ENCODE measurements at places on chromosomes 7 and 10.

- no peak for DNase-seq
Observed at GRCh38 chr10:119831656-119832055, 41.0 kb downstream of the MCMBP start.

DNA sequence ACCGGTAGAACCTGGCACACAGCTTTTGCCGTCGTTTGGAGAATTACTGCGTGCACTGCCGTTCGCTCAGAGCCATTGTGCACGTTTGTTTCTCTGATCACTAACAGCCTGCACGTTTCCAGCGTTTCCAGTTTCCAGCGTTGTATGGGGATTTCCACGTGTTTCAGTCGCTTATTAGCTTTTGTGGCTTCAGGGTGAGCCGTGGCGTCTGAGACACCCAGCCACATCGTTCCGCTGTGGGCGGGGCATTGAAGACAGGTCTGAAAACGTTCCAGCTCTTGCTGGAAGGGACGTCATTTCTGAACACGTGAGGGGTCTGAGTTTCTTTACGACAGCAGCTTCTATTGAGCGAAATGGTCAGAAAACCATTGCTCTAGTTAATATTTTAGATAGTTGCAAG, 164.8 kb downstream of the DNAJB6 start:
- DNase-seq = no peak

- DNase-seq = no peak
Observed at GRCh38 chr7:102220960-102221800, 65.5 kb upstream of the SH2B2 start.

GRCh38 chr10:45409782-45410181, 35.8 kb downstream of the ALOX5 start:
- no peak for DNase-seq

DNA sequence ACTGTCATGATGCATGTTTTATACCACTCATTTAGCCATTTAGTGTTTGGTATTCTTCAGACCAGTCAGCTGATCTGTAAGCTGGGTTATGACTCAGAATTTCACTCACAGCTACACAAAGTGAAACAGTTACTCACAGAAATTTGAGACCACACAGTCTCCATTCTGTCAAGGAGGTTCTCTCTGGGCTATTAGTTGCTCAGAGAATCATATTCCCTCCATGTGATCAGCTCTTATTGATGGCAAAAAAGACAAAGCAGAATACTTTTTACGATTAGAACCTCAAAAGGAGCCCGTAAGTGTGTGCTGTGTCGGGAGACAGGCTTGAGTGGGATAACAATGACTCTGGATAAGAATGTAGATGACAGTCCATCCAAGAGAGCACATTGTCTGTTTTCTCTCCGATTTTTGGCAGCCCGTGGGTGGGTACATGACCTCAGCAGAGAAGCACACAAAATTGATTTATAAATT, 277.6 kb upstream of the SORCS1 start:
- DNase-seq = peak; percentile 31

DNA sequence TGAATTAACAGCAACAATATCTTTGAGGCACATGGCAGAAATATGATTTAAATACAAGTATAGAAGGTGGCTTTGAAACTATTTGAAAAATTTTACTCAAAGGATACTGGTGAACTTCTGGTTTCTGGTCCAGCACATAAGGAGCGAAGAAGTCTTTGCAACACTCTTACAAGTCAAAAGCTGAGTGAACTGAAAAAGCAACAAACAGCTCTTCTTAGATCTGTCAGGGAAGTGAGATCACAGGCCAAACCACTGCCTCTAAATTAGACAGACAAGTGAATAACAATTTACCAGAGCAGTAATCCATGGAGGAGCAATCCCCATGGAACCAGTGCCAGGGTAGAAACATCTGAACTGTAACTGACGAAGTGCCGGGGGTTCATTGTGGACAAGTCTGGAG, 9.6 kb upstream of the VWC2 start:
- DNase-seq = no peak

DNA sequence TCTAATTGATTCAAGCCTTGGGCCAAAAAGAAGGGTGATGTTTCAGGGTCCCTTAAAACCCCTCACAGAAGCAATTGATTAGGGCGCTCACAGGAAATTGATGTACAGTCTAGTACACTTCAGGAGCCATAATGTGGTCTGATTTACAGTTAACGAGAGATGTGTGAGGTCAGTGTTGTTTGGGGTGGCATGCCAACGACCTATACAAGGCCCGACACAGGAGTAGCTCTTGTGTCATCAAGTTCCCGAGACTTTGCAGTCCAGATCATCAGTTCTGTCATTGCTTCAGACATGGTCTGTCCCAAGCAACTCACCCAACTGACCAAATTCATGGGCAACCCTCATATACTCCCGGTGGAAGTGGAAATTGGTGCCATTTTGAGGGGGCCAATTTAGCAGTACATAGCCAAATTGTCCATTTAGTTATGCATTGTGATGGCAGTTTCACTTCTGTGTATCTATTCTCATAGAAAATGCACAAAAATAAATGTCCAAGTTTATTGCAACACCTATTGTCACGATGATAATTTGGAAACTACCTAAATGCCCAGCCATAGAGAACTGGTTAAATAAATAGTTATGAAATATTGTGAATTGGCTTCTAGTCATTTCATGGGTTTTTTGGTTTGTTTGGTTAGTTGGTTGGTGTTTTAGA, 18.0 kb upstream of the ARID5B start:
- peak; percentile 50 for DNase-seq

DNA sequence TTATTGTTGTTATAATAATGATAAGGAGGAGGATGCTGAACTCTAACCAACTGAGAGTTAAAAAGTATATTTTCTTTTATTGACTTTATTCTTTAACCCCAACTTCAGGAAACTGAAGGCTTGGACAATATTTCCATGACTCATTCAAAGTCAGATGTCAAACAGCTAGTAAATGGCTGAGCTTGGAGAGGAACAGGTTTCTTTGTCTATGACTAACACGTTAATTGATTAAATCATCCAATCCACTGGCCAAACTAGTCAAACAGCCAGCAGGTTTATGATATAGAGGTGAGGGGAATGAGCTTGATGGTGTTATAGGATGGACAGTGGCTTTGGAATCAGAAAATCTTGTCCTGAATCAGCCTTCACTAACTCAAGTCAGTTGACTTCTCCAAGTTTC, 119.1 kb upstream of the WDR11 start:
- no peak for DNase-seq

DNA sequence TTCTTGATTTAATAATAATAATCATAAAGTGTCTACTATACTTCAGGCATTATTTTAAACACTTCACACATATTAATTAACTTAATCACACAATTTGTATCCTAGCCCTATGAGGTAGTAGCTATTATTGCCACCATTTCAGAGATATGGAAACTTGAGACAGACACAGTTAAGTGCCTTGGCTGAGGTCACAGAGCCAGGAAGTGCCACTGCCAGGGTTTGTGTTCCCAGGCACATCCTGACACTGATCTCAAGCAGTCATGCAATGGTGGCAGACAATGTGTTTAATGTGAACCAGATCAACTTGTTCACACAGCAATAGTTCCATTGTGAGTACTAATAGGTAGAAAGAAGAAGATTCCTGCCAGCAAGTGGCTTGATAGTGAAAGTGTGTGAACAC, 666.0 kb downstream of the SUGCT start:
- DNase-seq = no peak

- no peak for DNase-seq
Observed at GRCh38 chr7:137501562-137501961, 158.0 kb upstream of the PTN start.

- peak; percentile 12 for DNase-seq
Observed at GRCh38 chr10:127150136-127150535, 46.3 kb downstream of the INSYN2A start.

DNA sequence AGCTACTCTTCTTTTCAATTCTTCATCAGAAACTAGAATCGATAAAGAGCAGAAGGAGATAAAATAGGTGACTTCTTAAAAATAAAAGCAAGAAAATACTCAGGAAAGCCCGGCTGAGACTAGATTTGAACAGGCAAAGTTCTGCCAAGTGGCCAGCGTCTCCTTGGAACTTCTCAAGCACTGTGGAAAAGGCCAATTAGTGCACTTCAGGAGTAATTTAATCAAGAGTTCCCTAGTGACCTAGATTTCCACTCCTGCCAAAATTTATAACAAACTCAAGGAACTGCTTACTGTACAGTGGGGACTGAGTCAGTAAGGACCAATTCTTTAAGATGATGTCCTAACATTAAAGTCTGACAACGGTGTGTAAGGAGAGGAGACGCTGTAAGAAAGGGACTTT, 57.3 kb downstream of the CHCHD3 start:
- DNase-seq = no peak

DNA sequence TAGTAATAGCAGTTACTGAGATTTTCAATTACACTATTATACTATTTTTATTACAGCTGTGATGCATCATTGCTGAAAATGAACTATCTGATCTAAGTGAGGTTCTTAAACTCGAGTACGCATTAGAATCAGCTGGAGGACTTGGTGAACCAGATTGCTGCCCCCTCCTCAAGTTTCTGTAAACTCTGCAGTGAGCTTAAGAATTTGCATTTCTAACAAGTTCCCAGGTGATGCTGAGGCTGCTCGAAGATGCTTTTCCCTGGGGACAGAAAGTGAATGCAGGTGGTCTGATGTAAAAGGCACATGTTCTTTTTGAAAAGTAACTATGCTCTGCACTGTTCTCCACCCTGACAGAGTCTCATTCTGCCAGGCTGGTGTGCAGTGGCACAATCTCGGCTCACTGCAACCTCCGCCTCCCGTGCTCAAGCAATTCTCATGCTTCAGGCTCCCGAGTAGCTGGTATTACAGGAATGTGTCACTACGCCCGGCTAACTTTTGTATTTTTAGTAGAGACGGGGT, 12.5 kb downstream of the RNF133 start:
- DNase-seq = no peak

DNA sequence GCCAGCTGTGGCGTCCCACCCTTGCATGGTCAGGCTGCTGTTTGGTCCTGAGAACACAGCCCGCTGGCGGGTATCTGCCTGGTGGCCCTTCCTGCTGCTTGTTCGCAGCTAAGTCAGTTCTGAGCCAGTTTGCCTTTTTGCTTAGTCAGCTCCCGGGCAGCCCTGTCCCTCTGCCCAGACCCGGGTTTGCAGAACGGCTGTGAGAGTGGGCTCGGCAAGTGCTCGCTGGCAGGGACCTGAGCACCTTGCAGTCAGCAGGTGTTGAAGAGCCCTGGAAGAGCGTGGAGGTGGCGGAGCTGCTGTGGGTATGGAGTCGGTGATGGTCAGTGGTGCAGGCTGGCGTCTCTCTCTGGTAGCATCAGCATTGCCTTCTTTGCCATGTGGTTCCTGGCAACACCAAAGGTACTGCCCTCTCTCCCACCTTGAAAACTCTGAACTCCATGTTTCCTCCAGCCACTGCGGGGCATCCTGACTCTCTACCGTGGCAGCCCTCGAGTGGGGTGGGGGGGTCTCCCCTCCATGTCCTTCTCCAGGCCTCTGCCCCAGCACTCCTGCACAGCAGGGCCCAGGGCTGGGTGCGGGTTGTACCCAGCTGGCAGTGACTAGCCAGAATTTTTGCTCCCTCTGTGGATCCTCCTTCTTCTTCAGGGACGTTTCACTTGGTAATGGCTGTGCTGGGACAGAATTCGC, 4.6 kb downstream of the INPP5A start:
- DNase-seq = no peak

- DNase-seq = no peak
Observed at GRCh38 chr7:496528-497295, 22.9 kb downstream of the PDGFA start.

DNA sequence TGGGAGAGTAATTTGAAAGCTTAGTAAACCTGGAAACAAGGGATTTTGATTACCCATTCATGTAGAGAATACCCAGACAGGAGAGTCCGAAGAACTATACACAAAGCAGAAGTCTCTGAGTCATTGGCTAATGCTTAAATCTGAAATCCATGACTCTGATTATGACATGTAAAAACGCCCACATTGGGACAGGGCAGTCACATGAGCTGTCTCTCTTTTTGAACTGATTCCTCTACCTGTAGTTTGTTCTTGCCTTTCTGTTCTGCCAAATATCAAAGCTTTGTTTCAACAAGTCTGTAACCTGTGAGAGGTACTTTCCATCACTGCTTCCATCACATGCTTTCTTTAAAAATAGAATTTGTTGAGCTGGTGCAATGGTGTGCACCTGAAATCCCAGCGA, 4.3 kb upstream of the GPNMB start:
- DNase-seq = peak; percentile 17

DNA sequence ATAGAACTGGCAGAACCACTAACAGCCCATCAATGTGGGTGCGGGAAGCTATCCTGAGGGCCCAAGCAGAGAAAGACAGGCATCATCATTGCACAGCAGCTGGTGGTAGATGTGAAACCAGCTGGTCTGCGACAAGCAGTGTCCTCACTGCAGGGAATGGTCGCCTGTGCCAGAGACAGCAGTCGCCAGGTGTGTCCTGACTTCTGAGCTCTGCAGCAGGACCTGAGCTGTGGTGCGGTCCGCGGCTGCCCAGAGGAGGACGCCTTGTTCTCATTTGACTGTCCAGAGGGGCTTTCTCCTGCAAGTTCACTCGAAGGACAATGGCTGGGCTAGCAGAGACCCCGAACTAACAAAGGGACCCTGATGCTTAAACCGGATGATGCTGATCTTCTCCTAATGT, 97.4 kb downstream of the LRRC18 start:
- DNase-seq = no peak

DNA sequence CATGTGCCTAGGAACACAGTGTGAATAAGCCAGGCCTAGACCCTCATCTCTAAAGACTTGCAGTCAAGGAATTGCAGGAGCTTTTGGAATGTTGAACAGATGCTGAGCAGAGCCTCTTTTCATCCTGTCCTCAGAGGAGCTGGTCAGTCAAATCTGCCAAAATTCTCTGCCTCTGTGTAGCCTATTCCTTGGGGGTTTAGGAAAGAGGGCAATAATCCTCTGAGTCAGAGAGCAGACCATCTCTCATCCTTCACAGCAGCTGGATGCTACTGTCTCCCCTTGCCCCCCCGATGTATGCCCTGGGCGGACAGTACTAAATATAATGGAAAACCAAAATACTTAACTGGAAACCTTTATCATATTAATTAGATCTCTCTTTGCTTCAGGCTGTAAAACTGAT, 52.6 kb downstream of the BICC1 start:
- no peak for DNase-seq

- no peak for DNase-seq
Observed at GRCh38 chr10:18561861-18562551, 89.4 kb downstream of the NSUN6 start.

GRCh38 chr10:32650246-32650655, 204.3 kb downstream of the CCDC7 start:
- peak; percentile 15 for DNase-seq

DNA sequence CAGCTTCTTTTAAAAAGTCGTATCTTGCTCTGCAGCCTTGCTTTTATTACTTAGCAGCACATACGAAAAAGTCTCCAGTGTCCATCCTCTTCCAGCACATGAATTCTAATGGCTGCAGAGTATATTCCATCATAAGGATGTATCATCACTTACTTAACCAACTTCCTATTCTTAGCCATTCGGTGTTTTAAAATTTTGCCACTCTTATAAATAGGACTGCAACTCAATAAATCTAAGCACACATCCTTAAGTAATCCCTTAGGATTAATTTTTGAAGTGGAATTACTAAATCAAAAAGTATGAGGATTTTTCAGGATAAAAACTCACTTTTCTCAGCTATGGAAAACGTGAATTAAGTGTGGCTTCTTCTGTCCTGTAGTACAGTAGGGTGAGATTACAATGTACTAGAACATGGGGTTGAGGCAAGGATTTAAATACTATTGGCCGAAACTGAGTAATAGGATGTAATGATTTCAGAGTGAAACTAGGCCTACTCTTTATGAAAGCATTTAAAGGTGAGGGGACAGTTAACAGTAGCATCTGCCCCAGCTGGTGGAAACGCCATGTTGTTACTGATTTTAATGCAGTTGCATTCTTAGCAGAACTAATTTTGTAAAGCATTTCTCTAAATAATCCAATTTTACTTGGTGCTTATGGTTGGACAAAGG, 1035.5 kb downstream of the LRMDA start:
- DNase-seq = no peak

Measured in MV-4-11 (cell line).